ENCODE measurements at places on chromosomes 7 and 10.
A peak's percentile ranks its signal among the peaks of the same experiment; 100 is the strongest.

DNA sequence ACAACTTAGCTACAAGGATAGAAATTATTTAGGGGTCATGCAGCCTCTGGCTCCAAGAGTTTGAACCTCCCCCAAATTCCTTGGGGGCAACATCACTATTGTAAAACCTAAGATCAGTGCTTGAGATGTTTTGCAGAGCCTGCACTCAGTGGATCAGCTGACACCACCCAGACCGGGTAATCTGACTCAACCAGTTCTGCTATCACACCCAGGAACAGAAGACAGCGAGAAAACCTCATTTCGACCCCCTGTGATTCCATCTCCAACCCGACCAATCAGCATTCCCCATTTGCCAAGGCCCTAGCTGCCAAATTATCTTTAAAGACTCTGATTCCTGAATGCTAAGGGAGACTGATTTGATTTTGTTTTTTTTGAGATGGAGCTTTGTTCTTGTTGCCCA is 5.2 kb downstream of the TACR2 start:
- DNase-seq: no peak

DNA sequence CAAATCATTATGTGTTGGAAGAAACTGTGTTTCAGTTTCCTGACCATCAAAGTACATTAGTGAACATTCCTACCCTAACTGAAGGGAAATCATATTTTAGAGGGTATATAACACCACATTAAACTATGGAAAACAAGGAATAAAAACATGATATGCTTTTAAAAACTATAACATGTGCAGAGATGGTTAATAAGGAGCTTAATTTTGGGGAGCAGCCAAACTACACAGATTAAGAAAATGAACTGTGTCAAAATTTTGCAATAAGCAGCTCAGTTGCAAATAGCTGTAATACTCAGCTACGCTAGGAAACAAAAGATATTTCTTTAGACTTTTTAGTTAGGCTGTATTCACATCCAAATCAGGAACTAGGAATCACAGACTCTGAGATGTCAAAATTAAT is 1115.7 kb upstream of the CELF2 start:
- no peak for DNase-seq

DNA sequence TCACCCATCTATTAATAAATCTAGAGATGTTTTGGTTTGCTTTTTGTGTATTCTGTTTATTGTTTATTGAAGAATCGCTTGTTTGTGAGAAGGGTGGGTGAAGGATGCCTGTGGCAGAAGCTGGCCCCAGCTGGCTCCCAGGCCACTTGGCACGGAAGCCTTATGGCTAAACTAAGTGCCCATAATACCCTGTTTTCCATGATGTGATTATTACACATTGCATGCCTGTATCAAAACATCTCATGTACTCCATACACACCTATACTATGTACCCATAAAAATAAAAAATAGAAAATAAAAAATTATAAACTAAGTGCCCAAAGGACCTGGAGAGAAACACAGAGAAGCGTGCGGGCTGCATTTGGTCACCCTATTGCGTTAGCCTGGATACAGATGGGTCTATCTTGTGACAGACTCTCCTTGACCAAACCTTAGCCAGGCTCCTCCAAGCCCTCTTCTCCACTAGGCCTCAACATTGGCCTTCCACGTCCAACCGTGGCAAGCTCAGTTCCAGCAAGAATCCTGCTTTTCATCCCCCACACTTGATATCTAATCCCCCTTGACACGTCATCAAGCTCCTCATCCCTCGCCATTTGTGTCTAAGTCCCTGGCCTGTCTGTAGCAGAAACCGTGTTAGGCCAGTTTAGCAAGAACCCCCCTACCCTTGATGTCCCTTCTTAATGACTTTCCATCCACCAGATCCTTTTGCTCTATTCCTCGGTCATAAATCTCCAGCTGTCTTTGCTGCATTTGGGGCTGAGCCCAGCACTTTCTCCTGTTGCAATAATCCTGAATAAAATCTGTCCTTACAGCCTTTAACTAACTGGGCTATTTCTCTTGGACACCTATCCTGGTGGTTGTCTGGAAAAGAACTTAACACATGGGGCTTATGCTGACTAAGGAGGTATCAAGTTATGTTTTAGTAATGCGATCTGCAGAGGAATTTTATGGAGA is 245.2 kb downstream of the TNS3 start:
- DNase-seq: no peak

- no peak for DNase-seq
These were observed 8.8 kb downstream of the TMEM120A start for GRCh38 chr7:75985518-75986146.

DNA sequence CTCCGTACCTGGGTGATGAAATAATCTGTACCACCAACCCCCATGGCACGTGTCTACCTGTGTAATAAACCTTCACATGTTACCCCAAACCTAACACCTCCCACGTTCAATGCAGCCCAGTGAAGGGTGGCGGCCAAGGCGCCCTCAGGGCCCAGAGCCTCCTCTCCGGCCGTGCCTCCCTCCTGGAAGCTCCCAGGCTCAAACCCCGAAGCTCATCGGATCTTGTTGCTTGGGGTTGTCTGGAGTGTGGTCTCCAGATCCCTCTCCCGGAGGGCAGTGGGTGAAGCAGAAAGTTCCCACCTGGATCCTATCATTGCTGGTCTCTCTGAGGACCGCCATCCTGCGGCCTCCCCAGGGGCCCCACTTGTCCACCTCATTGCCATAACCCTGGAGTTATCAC is 9.4 kb upstream of the KNDC1 start:
- DNase-seq: no peak

- no peak for DNase-seq
These were observed 32.2 kb upstream of the MCU start for GRCh38 chr10:72659694-72660093.

DNA sequence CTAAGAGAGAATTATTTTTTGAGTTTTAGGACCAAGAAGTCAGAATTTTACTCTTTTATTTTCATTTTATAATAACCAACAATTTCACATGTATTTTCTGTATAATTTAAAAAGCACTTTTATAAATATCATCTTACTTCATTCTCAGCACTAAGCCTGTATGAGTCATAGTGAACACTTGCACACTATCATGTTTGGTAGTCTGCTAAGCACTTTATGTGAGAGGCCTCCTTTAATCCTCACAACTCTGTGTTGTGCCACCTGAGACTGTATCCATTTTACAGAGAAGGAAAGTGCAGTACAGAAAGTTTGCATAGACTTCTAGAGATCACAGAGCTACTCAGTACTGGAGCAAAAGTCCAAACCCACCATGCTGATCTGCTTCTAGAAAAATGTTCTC is 939.6 kb downstream of the NRG3 start:
- no peak for DNase-seq

DNA sequence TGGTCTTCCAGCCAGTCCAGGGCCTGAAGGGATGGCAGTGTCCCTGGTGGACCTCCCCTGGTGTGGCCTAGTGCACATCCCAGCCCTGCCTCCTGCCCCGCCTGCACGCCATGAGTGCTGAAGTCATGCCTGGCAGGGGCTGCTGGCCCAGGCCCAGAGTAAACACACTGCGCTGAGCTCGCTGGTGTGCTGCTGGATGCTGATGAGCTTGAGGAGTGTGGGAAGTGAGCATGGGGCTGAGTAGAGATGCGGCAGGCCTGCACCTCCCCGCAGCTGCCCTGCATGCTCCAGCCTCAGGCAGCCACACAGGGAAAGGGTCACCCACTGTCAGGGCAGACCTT is 43.2 kb downstream of the HTRA1 start:
- peak; percentile 88 for DNase-seq

- peak; percentile 80 for DNase-seq
These were observed 236.3 kb upstream of the ANKRD30A start for GRCh38 chr10:36888925-36889573.

- DNase-seq: no peak
These were observed 8.3 kb downstream of the CAMK1D start for GRCh38 chr10:12357525-12358151.

DNA sequence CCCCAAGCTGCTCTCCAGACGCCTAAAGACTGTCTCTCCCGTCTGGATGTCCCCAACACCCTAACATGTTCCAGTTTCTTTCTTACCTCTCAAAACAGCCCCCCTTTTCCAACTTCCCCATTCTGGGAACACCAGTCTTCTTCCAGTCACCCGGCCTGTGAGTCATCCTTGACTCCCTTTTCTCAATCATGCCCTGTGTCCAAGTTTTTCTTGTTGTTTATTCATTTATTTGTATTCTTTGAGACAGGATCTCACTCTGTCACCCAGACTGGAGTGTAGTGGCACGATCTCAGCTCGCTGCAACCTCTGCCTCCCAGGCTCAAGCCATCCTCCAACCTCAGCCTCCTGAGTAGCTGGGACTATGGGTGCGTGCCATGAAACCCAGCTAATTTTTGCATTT is 15.6 kb downstream of the SNX10 start:
- no peak for DNase-seq
